ENCODE measurements at places on chromosomes 5 and 9.

DNA sequence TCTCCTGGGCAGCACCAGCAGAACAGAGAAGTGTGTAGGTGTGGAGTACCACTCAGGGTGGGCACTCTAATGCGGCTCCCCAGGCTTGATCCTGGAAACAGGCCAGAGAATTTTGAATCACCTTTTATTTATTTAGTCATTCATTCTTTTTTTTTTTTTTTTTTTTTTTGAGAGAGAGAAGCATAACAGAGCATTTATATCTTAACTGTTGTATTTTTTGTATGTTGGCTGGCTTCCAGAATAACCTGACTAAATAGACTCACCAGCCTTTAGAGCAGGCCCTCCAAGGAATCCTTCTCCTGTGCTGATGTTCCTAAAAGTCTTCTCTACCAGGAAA is 153.4 kb downstream of the PIK3R1 start:
- peak; percentile 35 for DNase-seq

- DNase-seq = no peak
Observed at GRCh38 chr9:113853333-113853732, 22.8 kb upstream of the ZNF618 start.

GRCh38 chr5:125298746-125299379 is 552.4 kb upstream of the ZNF608 start:
- no peak for DNase-seq

- no peak for DNase-seq
Observed at GRCh38 chr9:128259156-128259555, 16.7 kb downstream of the GOLGA2 start.

All from GM23248 (cell line).